LHCN-M2 (cell line): ENCODE measurements at places on chromosomes 3 and 15. TPM values are rescaled to one million over a fixed set of nuclear protein-coding genes. Genes with fewer than 3 reads are reported as not detected.

DNA sequence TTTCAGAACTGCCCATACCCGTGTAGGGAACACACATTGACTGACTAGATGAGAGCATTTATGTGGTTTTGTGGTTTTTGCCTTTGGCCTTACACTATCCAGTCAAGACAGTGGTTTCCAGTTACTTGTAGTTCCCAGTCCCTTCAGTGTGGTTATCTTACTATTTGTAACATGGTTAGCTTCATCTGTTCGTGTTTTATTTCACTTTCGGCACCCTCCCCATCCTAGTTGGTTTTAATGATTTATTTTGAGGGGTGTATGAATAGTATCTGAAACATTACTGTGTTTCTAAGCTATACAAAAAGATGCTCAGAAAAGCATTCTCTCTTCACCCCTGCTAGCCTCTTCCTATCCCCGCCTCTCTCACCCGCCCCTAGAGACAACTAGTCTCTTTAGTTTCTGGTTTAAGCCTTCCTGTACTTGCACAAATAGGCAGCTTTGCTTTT, 14.1 kb downstream of the LYSMD4 start:
- peak; percentile 90 for DNase-seq

- no peak for DNase-seq
Measured at GRCh38 chr3:78116874-78117273, 1077.0 kb downstream of the ROBO2 start.

The CCDC14 gene
- total RNA-seq: 50.4 and 60.9 TPM in 2 replicates

DNA sequence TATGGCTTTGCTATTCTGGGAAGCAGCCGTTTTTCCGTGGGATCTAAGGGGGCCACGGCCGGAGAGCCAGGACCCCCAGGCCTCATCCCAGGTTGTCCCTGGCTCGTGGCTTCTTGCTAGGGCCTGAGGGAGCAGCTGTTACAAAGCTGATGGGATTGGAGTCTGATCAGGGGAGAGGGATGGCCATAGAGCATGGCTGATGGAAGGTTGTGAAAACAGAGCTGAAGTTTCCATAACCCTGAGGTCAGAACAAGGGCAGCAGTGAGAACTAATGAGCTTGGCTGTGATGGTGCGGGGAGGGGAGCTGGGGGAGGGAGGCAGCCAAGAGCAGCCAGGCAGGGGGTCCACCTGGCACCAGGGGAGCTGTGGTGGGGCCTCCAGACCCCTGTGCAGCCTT, 63.0 kb downstream of the LINGO1 start:
- no peak for DNase-seq

DNA sequence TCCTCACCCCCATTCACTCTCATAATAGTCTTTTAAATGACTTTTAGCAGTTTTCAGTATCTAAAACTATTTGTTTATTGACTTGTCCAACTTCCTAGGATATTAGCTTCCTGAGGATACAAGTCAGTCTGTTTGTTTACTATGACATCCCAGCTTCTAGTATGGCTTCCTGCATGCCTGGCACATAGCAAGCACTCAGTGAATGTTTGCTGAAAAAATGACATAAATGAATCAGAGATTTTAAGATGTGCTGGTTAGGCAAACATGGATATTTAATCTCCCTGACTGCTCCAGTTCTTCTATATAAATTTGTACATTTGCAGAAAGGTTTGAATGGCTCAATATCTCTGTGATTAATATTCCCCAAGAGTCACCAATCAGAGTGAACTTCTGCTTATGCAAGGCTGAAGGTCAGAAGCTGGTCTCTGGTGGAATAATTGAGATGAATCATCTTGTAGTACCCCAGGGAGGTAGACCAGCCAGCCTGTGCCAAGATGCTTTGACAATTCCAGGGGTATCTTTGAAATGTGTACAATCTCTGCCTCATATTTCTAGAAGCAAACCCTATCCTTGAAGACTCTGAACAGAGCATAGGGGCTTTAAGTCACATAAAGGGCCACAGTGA, 219.0 kb upstream of the LMCD1 start:
- DNase-seq: peak; percentile 8

The CYFIP1 gene
- total RNA-seq: 71.4 and 90.4 TPM in 2 replicates

GRCh38 chr3:178270838-178271237, 265.4 kb upstream of the KCNMB2 start:
- peak; percentile 30 for DNase-seq

DNA sequence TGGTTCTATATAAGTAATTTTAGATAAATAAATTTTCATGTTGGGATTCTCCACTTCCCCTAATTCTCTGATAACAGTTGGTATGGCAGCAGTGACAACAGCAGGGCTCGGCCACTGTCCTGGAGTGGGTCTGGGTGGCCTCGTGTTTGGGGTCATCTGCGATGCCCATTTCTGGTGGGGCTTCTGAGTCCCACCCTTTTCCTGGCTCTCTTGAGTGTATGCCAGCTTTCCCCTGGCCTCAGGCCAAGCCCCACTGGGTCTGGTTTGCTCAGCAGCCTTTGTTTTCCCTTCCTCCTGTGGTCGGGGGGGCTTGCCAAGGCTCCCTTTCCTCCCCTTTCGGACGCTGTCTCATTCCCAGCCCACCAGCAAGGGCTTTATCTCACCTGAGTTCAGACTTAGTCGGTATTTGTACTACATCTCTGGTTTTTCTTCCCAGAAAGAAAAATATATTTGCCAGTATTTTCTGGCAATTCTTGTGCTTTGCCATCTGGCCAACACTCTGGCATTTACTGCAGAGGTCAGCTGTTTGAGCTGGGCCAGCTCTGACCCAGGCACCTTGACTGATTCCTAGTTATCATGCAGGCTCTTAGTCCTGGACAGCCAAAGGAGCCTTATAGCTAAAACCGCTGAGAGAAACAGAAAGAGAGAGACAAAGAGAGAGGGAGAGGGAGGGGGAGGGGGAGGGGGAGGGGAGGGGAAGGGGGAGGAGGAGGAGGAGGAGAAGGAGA, 35.2 kb downstream of the MYZAP start:
- no peak for DNase-seq

- DNase-seq: no peak
Measured at GRCh38 chr3:31589228-31589627, 56.5 kb downstream of the STT3B start.

The FRMD4B gene
- total RNA-seq: 2.6 and 5.6 TPM in 2 replicates

- no peak for DNase-seq
Measured at GRCh38 chr15:73141216-73141900, 89.1 kb downstream of the NEO1 start.

The SPTSSB gene
- not detected in 2 replicates for total RNA-seq

GRCh38 chr3:128824132-128824850, 55.1 kb upstream of the ACAD9 start:
- DNase-seq: no peak

DNA sequence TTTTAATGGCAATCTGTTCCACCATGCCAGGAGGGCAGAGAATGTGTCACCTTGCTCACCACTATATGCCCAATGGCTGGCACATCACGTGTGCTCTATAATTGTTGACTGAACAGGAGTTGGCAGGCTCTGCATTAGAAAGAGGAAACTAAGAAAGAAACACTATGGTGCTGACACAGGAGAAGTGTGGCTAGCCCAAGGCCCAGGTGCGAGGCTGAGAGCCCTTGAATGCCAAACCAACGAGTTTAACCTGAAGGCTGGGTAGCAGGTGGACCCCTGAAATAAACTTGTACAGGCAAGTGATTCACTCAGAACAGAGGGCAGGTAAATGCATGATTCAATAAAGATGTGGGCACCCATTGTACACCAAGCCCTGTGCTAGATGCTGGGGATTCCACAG, 2.4 kb downstream of the CHCHD4 start:
- no peak for DNase-seq

- DNase-seq: no peak
Measured at GRCh38 chr15:65528461-65529060, 1.7 kb upstream of the HACD3 start.

GRCh38 chr15:90482124-90483011, 47.4 kb upstream of the CRTC3 start:
- peak; percentile 54 for DNase-seq

The NPAP1 gene
- total RNA-seq: not detected in 2 replicates

GRCh38 chr3:85710490-85710889, 751.7 kb downstream of the CADM2 start:
- no peak for DNase-seq

GRCh38 chr15:47796830-47797229, 79.5 kb downstream of the SEMA6D start:
- DNase-seq: no peak

GRCh38 chr3:185059766-185060165, 93.1 kb downstream of the C3orf70 start:
- DNase-seq: no peak

- DNase-seq: no peak
Measured at GRCh38 chr3:46335541-46335940, 18.4 kb upstream of the CCR2 start.

GRCh38 chr3:43710607-43711006, 19.9 kb downstream of the ABHD5 start:
- no peak for DNase-seq

The FOXB1 gene
- not detected in 2 replicates for total RNA-seq

- DNase-seq: peak; percentile 40
Measured at GRCh38 chr3:90145094-90145860, 1037.9 kb downstream of the EPHA3 start.

- no peak for DNase-seq
Measured at GRCh38 chr3:13548696-13549622, at the start of gene FBLN2. Gene FBLN2 (plus strand): TSS chr3:13549125. CDS start chr3:13570356, 21,231 bp downstream.

The MYZAP gene
- 0.06 TPM in 1 of 2 replicates, not detected in the other for total RNA-seq

GRCh38 chr15:46301291-46301690, 666.5 kb downstream of the SQOR start:
- no peak for DNase-seq

DNA sequence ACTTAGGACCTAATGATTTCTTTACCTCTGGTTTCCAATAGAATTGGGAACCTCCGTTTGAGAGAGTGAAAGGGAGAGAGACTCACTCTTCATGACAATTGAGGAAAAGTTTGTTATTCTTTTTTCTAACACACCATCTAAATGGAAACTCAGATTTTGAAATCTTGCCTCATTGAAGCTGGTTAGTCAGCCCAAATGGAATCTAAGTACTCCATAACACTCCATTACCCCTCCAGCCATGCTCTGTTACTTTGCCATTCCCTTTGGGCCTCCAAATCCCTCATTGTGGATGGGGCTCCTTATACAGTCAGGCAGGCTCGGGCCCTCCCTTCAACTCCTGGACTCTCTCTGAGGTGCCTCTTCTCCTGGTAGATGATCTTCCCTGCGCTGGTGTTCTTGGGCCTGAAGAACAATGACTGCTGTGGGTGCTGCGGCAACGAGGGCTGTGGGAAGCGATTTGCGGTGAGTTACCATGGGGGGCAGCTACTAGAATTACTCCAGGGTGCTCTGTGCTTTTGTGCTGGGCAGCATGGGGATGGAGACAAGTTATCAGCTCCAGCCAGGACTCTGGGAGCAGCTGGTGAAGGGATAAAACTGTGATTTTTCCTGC, 1.1 kb downstream of the TM4SF4 start:
- no peak for DNase-seq

DNA sequence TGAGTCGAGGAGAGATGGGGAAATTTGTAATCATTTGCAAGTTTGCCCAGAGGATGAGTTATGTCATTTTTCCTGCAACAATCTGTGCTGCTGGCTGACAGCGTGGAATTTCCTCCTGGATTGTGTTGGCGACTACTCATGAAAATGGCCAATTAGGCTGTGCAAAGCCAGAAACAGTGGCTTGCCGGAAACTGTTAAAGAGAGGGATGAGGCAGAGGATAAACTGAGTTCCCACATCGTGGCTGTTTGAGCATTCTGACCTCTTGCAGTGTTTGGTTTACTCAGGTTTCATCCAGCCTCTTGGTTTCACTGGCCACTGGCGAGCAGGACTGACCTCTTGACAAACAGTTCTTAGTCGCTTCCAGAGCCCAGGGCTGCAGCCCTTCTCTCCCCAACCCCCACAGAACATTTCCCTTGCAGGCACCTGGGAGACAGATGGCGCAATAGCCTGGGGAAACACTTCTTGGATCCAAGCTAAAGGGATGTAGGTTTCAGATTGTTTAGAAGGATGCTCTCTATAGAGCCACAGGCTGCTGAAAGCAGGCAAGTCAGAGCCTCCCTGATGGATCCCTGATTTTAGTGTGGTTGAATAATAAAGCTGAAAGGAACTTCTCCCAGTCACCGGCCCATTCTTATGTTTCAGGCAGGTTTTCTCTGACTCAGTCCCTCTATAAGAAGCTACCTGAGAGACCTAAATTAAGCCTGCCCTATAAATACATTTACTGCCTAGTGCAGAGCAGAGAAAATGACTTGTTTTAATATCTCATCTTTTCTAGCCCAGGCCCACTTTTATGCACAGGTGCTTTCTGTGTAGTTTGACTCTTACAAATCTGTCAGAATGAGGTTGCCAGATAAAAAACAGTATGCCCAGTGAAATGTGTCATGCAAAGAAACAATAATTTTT, 92.8 kb upstream of the UBE2E1 start:
- DNase-seq: peak; percentile 72

DNA sequence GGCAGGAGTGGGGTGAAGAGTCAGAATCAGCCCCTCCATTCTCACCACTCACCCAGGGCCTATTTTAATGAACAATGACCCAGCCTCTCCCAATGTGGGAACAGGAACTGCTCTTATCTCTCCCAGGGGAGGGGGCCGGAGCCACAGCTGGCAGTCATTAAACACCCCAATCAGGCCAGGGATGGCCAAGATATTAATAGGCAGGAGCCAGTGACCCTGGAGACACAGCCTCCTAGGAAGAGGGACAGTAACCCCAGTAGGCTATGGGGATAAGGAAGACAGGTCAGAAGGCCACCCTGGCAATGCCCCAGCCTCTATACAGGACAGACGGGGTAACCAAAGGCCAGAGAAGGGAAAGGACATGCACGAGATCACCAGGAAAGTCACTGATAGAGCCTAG, 38.6 kb downstream of the VIPR1 start:
- no peak for DNase-seq

The DZIP1L gene
- 18.3 and 18.9 TPM in 2 replicates for total RNA-seq

The P4HTM gene
- total RNA-seq: 16.2 and 21.0 TPM in 2 replicates

The ARL13B gene
- 13.1 and 13.4 TPM in 2 replicates for total RNA-seq

DNA sequence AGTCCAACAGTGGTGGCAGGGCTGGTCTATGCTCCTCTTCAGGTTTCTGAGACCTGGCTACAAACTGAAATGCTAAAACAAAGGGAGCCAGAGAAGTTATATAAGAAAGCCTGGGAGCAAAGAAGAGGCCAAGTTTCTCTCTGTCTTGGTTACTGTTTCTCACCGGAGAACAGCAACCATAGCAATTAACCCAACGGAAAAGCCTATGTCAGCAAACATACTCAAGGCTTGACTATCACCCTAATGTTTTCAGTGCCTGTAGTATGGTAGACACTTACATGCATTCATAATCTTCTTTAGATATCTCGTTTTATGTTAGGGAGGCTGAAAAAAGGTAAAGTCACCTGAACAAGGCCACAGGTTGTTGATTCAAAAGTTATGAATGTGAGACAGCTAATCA, 86.3 kb upstream of the CLSTN2 start:
- no peak for DNase-seq

GRCh38 chr3:38108649-38109579, 28.0 kb downstream of the ACAA1 start:
- no peak for DNase-seq

The GOLGA8F gene
- total RNA-seq: 0.06 and 0.11 TPM in 2 replicates

GRCh38 chr3:141812084-141812483, 48.9 kb downstream of the GRK7 start:
- no peak for DNase-seq

The MME gene
- 258 and 388 TPM in 2 replicates for total RNA-seq

GRCh38 chr3:62670351-62670750, 204.9 kb downstream of the CADPS start:
- peak; percentile 43 for DNase-seq
